Stimulated activated CD4-positive, alpha-beta T cell treated with anti-CD3 and anti-CD28 coated beads, Interleukin-15, amount 100 ng/mL, for 1 hour (primary cell): ENCODE measurements at places on chromosomes 4 and X.

- DNase-seq = no peak
These were observed 336.9 kb upstream of the FAT1 start for GRCh38 chr4:187060551-187060950.

GRCh38 chr4:57280481-57280880 lies 170.3 kb upstream of the IGFBP7 start:
- DNase-seq = no peak

GRCh38 chrX:46456125-46456922 lies 88.9 kb downstream of the ZNF674 start:
- DNase-seq = no peak

DNA sequence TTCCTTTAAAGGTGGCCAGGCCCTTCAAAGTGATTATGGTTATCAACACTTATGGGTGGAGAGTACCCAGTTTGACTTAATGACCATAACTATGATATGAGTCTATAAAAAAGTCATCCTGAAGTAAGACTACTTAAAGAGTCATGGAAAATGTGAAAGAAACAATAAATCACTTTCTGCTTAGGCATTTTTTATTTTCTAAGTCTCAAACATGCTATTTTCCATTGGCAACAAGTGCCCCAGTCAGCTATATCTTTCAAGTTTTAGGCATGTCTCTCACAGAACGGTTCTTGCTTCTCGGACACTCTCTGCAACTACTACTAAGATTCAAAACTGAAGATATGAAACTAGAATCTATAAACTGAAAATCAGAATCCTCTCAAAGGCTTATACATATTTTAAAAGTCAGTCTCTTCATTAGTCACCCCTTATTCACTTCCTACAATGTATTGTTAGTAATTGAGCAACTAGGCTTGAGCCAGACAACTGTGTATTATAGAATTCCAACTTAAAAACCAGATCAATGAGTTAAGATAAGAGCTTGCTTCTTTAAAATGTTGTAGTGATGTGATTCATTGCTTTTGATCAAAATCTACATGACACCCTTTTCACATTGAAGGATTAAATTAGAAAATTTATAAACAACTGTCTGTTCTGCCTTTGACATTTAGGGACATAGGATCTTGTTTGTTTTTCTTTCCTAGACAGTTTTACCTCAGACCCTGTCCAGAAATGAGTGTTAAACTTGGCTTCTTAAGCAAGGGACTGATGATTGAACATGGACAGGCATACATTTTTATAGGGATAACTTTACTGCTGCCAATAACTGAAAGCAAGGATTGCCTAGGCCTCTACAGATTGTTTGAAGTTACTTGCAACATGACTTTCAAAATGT lies 2.9 kb downstream of the ANTXR2 start:
- DNase-seq = no peak

DNA sequence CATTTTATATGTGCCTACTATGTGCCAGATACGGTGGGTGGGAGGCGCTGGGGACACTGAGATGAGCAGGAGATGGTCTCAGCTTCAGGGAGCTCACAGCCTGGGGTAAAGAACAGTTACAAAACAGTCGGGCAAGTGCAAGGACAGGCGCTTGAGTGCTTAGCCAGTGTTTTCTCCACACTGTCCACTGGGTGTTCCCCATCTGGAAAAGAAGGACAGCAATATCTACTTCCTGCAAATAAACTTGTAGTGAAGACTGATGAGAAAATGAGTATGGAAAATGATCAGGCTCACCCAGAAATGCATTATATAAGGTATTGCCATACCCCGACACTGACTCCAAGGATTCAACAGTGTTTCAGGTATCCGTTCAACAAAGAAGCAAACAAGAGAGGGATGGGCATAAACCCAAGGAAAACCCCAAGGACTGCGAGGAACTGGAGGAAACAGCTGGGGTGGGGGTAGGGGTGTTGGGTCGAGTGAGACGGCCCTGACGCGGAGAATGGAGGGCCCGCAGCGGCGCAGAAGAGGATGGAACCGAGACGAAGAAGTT lies 835 bp downstream of the TMEM185A start:
- no peak for DNase-seq

DNA sequence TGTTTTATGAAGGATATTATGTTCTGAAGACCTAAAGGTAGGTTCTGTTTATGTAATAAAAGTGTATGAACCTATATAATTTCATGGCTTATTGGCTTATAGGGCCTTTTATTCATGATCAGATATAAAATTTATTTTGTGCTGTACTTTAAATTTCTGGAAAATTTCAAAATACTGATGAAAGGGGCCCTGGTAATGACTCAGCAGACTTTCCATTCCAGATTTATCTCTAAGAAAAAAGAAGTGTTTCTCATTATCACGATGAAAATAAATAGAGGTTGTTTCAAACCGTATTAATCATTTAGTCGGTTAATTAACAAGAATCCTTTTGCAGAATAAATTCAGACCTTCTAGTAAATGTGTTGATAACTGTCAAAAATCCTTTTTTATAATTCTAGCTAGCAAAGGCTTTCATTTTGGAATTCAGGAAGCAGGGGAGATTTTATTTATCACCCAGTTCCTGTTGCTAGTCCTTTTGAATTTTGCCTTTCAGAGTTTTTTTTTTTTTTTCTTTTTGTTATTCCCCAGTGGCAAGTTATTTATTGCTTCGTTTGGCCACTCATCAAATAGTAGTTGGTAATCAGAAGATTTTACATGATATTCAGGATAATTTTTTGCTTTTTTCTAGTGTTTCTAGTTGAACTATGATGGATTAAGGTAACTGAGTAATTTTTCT lies 5.4 kb upstream of the TAPT1 start:
- no peak for DNase-seq

GRCh38 chrX:108811891-108812290 lies 75.5 kb upstream of the IRS4 start:
- no peak for DNase-seq

DNA sequence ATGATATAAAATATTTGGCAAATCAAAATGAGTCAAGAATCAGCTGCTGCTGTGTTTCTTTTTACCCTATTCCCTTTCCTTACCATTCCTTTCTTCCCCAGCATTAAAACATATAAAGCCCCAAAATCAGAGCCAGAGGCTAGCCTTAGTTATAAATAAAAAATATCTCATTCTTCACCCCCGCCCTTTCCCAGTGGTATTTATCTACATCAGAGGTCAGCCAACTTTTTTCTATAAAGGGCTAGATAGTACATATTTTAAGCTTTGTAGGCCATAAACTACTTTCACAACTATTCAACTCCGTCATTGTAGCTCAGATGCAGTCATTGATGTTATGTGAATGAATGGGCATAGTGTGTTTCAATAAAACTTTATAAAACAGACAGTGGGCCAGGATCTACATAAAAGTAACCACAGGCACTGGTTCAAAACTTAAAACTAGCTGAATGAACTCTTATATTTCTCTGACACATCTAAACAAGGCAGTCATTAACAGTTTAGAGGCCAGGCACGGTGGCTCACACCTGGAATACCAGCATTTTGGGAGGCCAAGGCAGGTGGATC lies 30.5 kb upstream of the TCEANC start:
- DNase-seq = no peak

DNA sequence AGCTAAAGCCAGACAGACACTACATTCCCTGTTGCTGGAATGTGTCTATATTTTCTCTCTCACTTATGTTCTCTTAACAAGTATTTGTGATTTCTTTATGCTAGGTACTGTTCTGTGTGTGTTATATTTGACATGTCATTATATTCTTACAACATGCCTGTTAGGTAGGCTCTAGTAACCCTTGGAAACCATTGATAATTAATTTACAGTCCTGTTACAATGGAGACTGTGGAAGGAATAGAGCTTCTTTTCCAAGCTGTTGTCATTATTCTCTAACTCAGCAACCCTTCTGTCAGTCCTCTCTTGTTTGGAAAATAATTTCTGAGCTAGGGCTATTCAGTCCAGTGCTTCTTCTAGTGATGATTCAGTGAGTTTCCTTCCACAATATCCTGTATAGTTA lies 419.1 kb upstream of the BOD1L1 start:
- DNase-seq = no peak

DNA sequence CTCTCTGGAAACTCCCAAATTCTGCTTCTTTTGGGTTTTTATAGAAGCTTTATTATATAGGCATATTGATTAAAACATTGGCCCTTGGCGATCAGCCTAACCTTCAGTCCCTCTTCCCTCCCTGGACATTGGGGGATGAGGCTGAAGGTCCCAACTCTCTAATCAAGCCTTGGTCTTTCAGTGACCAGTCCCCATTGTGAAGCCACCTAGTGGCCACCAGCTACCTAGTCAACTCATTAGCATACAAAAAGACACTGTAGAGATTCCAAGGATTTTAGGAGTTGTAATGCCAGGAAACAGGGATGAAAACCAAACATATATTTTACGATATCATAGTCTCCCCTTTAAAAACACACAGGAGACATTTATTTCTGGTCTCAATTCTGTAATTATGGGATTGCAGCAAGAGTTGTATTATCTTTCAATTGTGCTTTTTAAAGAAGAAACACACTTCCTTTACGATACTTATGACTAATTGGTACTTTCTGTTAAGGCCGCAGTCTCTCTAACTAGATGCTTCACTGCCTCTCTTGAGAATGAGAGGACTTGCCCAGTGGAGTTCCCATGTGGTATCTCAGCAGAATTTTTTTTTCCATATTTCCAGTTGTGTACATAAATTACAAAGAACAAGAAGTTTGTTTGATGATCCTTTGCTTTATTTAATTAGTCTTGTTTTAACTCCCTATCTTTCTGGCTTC lies 58.2 kb downstream of the WDR17 start:
- no peak for DNase-seq

GRCh38 chrX:138859421-138859820 lies 147.9 kb upstream of the FGF13 start:
- no peak for DNase-seq

DNA sequence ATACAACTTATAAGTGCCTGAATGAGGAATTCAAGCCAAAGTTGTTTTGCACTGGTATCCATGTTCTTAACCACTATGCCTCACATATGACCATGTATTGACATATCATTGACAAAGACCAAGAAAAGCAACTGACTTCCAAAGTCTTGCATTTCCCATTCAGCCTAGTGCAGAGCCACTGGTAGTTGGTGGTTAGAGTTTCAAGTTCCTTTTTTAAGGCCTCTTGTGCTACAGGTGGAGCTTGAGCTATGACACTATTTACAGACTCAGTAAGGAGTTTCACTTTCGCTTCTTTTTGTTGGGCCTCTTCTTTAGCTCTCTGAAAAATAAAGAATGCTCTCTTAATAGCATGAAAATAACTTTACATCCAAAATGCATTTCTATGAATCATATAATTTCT lies 763.0 kb downstream of the DMD start:
- no peak for DNase-seq
